ENCODE measurements at places on chromosomes 7 and 10.

GRCh38 chr10:5658871-5659618 lies 7.3 kb downstream of the ASB13 start:
- DNase-seq, result no peak

DNA sequence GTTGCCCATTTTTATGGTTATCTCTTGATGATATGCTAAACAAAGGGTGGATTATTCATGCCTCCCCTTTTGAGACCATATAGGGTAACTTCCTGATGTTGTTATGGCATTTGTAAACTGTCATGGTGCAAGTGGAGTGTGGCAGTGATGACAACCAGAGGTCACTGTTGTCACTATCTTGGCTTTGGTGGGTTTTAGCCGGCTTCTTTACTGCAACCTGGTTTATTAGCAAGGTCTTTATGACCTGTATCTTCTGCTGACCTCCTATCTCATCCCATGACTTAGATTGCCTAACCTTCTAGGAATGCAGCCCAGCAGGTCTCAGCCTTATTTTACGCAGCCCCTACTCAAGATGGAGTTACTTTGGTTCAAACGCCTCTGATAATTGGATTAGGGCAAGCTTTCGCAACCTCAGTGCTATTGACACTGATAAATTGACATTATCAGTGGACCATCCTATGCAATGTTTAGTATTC lies 36.9 kb downstream of the BAG3 start:
- no peak for DNase-seq

GRCh38 chr10:75432176-75432575 lies 752 bp downstream of the LRMDA start:
- DNase-seq, result no peak

- no peak for DNase-seq
Measured at GRCh38 chr7:264541-265191, 25.3 kb upstream of the FOXL3 start.

GRCh38 chr7:130345136-130345535 lies 520 bp downstream of the CPA5 start:
- DNase-seq, result no peak

GRCh38 chr7:27616914-27617548 lies 45.7 kb downstream of the HIBADH start:
- DNase-seq, result no peak

GRCh38 chr7:102836977-102837376 lies 75.8 kb upstream of the LRRC17 start:
- DNase-seq, result no peak

DNA sequence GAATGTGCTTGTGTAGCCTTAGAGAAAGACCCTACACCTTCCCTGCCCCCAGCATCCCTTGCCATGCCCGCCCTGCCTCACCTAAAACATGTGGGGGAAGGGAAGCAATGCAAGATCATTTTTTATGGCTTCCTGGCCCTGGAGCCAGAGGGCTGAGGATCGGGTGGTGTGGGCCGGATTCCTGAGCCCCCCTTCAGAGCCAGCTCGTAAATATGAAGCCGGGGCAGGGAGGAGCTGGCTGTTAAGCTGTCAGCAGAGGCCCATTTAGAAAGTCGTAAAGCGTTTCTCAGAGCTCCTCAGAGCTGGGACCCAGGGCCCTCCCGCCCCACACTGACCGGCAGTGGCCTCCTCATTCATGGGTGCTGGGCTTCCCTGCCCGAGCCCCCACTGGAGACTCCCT lies 23.9 kb downstream of the UNC5B start:
- peak; percentile 91 for DNase-seq

DNA sequence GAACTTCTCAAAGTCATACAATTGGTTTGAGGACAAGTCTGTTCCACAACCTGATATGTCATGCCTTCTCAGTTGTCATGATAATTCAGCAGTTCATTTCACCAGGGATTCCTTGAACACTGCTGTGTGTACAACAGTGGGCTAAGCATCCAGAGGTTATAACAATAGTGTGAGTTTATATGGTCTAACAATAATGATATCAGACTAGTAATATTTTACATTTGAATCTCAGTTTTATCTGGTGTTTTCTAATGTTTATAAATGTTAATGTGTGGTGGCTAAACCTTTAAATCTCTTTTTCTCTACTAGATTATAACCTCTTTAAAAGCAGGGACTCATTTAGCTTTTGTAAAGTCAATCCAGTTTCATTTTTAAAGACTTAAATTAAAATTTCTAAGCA lies 48.7 kb downstream of the BTRC start:
- DNase-seq, result no peak

DNA sequence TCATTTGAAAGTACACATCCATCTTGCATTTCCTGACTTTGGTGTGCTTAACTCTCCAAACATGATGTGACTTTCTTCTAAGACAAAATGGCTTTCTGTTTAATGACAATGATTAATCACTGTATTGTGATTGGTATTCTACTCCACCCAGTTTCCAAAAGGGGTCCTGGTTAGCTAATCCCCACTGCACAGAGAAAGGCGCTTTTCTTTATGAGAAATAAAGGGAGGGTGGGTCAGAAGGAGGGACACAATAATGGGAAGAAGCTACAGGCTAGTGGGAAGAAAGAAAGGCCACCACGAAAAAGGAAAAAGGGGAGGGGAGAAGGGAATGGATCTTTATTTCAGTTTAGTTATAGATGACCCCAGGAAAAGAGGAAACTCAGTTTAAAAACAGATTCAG lies 69.2 kb downstream of the PRTFDC1 start:
- no peak for DNase-seq

DNA sequence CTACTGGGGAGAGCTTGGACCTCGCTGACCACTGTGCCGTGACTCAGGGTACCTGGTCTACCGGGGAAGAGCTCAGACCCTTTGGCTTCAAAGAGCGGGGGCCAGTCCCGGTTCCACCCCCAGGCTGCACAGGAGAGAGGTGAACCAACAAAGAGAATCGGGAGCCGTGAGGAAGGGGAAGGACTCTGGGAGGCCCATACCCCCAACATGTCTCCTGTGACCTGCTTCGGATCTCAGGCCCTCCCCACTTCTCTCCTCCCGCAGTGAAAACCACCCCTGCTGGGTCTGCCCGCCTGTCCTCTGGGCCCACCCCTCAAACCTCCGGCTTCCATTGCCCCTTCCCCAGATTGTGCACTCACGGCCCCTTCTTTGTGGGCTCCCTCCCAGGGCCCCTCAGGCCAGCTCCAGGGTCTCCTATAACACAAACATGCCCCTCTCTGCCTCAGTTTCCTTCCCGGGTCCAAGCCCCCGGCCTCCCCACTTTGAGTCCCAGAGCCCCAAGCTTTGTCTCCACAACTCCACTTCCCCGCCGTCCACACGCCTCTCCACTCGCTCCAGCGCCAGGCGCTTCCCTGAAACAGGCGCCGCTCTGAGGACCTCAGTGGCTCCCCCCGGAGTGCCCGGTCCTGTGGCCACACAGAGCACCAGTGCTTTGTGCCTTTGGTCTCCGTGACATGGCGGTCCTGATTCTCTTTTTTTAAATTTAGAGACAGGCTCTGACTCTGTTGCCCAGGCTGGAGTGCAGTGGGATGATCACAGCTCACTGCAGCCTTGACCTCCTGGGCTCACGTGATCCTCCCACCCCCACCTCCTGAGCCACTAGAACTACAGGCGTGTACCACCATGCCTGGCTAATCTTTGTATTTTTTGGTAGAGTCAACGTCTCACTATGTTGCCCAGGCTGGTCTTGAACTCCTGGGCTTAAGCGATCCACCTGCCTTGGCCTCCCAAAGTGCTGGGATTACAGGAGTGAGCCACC lies 7.5 kb upstream of the INTS1 start:
- no peak for DNase-seq

DNA sequence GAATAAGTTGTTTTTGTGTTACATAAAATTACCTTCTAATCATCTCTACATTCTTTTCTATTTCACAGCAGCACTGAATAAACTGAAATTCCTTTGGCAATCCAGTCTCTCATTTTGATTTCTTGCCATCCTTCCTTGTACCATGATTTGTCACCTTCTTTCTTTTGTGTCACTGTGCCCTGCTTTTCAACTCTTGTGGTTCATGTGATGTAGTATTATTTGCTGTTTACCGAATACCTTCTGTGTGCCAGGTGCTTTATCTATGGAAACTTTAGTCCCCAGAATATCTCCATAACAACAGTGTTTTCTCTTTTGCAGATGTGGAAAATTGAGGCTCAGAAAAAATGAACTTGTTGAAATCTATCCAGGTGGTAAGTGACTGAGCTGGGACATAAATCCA lies 220.3 kb downstream of the STK31 start:
- DNase-seq, result no peak

- DNase-seq, result peak; percentile 59
Measured at GRCh38 chr10:88095223-88095721, 231.8 kb downstream of the PTEN start.

DNA sequence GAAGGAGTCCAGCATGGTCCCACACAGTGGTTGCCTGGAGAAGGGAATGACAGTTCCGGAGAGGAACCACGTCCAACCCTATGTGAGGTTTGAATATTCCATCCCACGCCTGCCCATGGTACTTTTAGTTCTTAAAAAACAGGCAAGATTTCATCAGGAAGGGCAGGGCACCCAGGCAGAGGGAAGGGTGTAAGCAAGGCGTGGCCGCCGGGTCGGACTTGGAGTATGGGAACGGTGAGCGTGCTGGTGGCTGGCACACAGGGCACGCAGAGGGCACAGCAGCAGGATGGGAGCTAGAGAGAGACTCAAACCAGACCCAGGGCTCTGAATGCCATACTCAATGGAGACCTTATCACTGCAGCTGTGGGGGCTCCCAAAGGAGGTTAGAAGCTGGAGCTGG lies 34.3 kb downstream of the FAM53B start:
- DNase-seq, result no peak

DNA sequence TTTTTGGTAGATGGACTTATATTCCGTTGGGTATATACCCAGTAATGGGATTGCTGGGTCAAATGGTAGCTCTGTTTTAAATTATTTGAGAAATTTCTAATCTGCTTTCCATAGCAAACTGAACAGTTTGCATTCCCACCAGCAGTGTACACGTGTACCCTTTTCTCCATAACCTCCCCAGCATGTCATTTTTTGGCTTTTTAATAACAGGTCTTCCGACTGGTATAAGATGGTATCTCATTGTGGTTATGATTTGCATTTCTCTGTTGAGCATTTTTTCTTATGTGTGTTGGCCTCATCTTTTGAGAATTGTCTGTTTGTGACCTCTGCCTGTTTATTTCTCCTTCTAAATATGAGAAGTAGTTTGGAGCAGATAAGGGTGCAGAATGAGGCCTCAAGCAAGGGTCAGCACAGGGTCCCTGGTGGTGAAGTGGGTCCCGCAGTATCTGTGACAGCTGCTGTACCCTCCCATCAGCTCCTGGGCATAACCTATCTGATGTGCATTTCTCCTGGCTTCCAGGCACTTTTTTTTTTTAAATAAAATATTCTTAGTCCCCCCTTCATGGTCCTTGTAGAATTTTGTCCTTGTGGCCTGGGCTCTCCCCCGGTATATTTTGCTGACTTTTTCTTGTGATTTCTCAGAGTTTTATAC lies 73.5 kb downstream of the PROSER2 start:
- no peak for DNase-seq
